ENCODE measurements at places on chromosomes 1 and 21. TPM values are rescaled to one million over a fixed set of nuclear protein-coding genes. Genes with fewer than 3 reads are reported as not detected.

- DNase-seq: no peak
These were observed 287.3 kb downstream of the VAV3 start for GRCh38 chr1:107677697-107678096.

GRCh38 chr1:20172033-20172590, 13.8 kb upstream of the UBXN10 start:
- DNase-seq: no peak

DNA sequence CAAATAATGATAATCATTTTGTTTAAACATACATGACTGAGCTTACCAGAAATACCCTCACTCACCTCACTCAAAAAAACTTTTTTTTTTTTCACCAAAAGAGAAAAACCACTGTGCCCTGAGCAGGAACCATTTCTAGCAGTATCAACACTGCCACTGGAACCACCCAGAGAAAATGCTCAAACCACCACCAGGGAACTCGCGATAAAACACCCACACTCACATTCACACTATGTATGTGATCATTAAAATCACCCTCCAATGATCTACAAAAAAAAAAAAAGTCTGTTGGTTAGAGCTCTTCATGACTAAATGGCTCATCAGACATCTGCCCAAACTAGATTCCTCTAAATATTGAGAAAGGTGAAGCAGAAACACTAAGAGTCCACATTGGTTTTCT, 11.5 kb downstream of the TIAM1 start:
- no peak for DNase-seq

DNA sequence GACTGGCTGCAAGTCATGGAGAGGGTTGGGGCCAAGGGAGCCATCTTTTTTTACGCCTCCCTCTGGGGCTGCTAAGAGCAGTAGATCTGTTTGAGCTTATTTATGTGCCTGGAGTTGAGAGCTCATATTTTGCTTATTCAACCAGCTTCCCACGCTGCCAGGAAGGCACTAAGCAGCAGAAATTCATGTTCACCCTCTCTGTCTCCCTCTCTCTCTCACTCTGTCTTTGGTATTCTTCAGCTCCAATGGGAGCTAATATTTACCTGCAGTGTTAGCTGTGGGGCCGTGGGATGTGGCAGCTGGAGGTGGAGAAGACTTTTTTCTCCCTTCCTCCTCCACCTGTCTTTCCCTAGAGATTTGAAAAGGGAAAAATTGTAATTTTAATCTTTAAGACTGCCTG, 26.8 kb upstream of the CACNA1E start:
- DNase-seq: no peak

- DNase-seq: no peak
These were observed 61.7 kb downstream of the CASQ2 start for GRCh38 chr1:115706587-115707425.

GRCh38 chr21:30480145-30480544, at the start of gene KRTAP19-1:
TSS of gene KRTAP19-1 (minus strand) at chr21:30480367. CDS start at chr21:30480317, 50 bp downstream.
- DNase-seq: no peak

GRCh38 chr1:55836086-55836485, 620.9 kb upstream of the USP24 start:
- DNase-seq: peak; percentile 9

DNA sequence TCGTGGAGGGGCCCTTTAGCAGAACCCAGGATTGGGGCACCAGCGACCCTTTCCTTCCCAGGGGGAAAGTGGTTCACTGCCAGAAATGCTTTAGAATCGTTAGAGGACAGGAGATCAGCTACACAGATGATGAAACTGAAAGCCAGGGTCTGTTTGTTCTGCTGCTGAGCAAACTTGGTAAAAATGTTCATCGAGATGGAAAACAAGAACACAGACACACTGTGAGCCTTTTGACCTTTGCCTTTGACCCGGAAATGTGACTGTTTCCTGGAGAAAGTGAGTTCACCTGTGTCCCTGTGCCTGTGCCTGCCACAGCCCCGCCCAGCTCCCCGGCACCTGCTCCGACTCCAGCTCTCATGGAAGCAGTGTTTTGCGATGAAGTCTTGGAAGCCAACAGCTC, 234.3 kb downstream of the CAMTA1 start:
- DNase-seq: no peak

DNA sequence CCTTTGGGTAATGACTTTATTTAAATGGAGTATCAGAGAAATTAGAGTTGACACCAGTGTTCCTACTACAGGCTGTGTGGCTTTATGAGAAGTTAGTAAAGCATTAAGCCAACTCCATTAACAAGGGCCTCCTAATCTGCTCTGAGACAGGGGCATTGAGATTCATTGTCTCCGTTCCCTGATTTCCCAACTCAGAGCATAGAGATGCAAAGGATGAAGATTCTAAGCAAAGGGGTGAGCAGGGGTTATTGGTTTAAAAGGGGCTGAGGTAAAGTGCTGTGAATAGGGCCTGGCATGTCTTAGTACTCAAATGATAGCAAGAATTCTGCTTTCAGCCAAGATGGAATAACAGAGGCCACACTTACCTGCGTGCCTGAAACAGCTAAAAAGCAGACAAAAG, 428.4 kb downstream of the PTPRU start:
- no peak for DNase-seq

The CLDN19 gene
- total RNA-seq: 0.19 TPM

The CD52 gene
- total RNA-seq: not detected

The SPRR2F gene
- total RNA-seq: not detected

The C1orf94 gene
- total RNA-seq: not detected

The RWDD3 gene
- 18.9 TPM for total RNA-seq

The CD46 gene
- 98.7 TPM for total RNA-seq

The VHLL gene
- 0.77 TPM for total RNA-seq

The KIF2C gene
- 88.7 TPM for total RNA-seq

The SIPA1L2 gene
- 34.5 TPM for total RNA-seq

The SPRR2A gene
- not detected for total RNA-seq

The IL24 gene
- not detected for total RNA-seq
